ENCODE measurements at places on chromosomes 4 and X.

GRCh38 chrX:135984791-135985156 is 461 bp upstream of the SLC9A6 start:
- DNase-seq: no peak

- no peak for DNase-seq
Observed at GRCh38 chr4:39179681-39180080, 2.6 kb upstream of the WDR19 start.

GRCh38 chr4:40600850-40601249 is 28.8 kb downstream of the RBM47 start:
- DNase-seq: no peak

GRCh38 chr4:98601708-98602107 is 56.7 kb downstream of the TSPAN5 start:
- DNase-seq: no peak

- DNase-seq: no peak
Observed at GRCh38 chr4:23819041-23819511, 70.8 kb downstream of the PPARGC1A start.

Data from germinal center (tissue), 1 donor.